ENCODE measurements at places on chromosomes 2 and 18.

DNA sequence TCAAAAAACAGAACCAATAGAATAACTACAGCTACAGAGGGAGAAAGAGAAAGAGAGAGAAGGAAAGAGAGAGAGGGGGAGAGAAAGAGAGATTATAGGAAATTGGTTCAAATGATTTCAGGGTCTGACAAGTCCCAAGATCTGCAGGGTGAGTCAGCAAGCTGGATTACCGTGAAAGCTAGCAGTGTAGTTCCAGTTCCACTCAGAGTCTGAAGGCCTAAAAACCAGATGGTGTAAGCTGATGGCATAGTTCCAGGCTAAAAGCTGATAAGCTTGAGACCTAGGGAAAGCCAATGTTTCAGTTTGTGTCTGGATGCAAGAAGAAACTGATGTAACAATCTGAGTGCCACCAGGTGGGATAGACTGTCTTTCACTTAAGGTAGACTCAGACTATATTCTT is 397.7 kb downstream of the TRIB2 start:
- DNase-seq: no peak

DNA sequence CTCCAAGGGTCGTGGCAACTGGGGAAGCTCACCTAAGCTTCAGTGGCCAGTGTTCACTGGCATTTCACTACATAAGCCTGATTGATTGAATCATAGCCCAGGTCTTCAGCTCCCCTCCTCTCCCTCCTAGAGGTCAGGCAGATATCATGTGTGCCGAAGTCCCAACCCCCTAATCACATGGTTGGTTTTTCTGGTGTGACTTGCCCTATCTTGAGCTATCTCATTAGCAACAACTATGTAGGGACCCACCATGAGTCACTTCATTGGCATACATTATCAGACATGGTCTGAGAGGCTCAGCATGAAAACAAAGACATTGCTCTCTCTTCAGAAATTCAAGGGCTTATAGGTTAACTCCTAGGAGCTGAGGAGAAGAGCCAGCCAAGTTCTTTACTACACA is 76.8 kb downstream of the LYPD1 start:
- no peak for DNase-seq

DNA sequence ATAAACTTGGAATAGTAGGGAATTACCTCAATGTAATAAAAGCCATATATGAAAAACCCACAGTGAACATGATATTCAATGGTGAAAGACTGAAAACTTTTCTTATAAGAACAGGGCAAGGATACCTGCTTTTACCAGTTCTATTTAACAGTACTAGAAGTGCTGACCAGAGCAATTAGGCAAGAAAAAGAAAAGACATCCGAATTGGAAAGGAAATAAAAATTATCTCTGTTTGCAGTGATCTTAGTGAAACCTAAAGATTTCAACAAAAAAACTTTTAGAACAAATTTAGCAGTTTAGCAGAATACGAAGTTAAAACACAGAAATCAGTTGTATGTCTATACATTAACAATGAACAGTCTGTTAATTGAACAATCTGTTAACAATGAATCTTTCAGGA is 69.1 kb downstream of the MIB1 start:
- no peak for DNase-seq

DNA sequence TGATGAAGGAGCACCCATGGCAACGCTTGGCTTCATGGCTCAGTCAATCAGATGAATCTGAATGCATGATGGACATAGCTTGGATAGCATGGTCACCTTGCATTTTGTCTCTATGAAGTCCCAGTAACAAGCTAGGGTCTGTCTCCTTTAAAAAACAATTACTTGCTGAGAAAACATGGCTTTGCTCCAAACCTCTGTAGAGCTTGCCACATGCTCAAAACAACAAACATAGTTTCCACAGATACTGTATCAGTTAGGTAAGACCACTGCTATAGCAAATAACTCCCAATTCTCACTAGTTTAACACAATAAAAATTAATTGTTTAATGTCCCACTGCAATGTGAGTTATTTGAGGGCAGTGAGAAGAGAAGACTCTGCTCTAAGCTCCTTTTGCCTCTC is 401.0 kb downstream of the IRS1 start:
- DNase-seq: no peak

GRCh38 chr2:187869195-187869594 is 315.0 kb upstream of the TFPI start:
- no peak for DNase-seq

DNA sequence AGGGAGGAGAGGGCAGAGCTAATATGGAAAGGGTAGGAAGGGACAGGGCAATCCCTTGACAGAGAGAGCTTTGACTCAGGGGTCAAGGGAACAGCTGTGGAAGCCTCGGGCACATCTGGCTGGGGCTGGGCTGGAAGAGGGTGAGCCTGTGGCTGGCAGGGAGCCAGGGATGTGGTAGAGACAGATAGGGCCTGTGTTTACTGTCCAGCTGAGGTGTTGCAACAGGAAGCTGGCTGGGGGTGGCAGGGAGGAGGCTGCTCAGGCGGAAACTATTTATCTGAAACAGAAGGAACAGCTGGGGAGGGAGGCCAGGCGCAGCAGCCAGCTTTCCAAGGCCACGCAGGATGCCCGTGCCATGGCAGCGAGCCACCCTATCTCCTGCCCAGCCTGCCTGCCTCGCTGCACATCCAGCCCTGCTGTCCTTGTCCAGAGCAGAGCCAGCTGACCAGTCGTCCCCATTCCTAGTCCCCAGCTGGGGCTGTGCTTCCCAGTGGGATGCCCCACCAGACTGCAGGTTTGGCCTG is 264.7 kb downstream of the CYP26B1 start:
- no peak for DNase-seq

- DNase-seq: no peak
These were observed 201.8 kb upstream of the GALNT5 start for GRCh38 chr2:157055660-157056199.

DNA sequence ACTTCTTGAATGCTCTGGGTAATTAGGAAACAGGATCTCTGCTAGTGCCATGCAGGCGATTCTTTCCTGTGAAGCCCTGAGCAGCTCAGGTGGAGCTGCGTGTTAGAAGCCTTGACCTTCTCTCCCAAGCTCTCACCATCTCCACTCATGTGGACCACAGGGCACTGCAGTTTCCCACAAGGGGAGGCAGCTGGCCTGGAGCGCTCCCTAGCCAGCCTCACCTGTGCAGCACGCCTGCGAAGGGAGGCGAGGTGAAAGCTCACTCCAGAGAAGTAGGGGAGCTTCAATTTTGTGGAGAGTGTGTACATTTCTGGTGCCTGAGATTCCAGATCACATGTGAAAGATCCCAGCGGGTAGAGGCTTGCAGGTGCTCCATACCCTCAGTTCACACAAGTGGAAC is 11.1 kb upstream of the HES6 start:
- no peak for DNase-seq

GRCh38 chr2:113784823-113785744 is 28.6 kb upstream of the SLC35F5 start:
- DNase-seq: no peak

DNA sequence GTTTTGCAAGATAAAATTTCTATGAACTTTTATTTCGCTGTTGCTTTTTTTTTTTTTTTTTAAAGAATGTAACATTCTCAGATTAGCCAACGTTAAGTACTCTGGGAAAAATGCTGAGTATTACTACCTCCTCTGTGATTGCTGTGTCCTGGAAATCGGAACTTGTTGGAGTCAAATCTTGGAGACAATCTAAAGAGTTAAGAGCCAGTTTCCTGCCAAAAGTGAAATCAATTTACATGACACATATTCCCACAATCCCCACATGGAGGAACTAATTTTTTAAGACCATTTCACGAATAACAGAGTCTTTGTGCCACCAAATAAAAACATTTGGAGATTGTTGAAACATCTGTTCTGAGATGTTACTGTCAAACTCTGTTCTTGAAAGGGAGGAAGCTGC is 127.8 kb downstream of the MEP1B start:
- DNase-seq: no peak

- DNase-seq: no peak
These were observed 1.3 kb upstream of the TBC1D8 start for GRCh38 chr2:101152272-101153076.

DNA sequence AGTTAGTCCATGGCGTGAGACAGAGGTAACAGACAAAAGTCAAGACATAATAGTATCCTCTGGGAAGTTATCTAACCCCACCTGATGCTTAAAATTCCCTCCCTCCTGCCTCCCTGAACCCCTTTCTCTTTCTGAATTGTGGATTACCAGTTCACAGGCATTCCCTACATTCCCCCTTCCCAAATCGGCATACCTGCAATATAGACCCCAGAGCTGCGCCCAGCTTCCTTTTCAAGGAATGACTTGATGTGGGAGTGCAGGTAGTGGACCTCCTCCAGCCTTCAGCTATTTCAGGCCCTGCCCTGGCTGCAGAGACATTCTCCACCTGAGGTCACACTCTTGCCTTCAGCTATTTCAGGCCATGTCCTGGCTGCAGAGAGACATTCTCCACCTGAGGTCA is 111.1 kb upstream of the KLF7 start:
- no peak for DNase-seq

GRCh38 chr2:79446313-79446712 is 66.5 kb upstream of the CTNNA2 start:
- no peak for DNase-seq

GRCh38 chr2:53460347-53460746 is 307.3 kb upstream of the CHAC2 start:
- DNase-seq: no peak

GRCh38 chr18:44133483-44133882 is 547.2 kb upstream of the SETBP1 start:
- no peak for DNase-seq

- DNase-seq: no peak
These were observed 68.1 kb downstream of the EN1 start for GRCh38 chr2:118779362-118779761.

DNA sequence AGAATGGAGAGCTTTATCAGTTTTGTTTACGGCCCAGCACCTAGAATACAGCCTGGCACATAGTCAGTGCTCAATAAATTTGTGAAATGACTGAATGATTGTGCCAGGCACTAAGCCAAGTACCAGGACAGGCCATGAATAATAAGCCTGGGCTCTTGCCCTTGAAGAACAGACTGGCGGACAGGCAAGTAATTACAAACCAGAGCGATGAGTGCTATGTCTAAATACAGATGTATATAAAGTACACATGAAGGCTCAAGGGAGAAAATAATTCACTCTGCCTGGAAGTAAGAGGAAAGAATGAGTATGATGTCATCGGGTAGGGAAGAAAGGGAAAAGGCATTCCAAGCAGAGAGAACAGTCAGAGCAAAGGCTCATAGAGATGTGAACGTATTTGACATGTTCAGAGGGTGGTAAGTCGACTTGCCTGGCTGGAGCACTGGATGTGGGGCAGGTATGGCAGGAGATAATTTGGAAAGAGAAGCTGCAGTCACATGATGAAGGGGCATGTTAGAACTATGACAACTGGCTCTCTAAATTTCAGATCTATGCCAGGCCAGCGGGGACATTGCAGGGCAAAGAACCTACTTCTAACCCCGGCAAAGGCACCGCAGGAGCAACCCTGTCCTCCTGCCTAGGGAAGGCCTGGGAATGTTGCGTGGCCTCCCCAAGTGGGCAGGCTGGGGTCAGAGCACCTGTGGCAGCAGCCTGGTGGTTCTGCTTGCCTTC is 119.1 kb upstream of the STPG4 start:
- no peak for DNase-seq

- no peak for DNase-seq
These were observed 6.7 kb upstream of the RBM45 start for GRCh38 chr2:178105566-178105965.

- DNase-seq: no peak
These were observed 3.6 kb downstream of the REG3A start for GRCh38 chr2:79155826-79156476.

DNA sequence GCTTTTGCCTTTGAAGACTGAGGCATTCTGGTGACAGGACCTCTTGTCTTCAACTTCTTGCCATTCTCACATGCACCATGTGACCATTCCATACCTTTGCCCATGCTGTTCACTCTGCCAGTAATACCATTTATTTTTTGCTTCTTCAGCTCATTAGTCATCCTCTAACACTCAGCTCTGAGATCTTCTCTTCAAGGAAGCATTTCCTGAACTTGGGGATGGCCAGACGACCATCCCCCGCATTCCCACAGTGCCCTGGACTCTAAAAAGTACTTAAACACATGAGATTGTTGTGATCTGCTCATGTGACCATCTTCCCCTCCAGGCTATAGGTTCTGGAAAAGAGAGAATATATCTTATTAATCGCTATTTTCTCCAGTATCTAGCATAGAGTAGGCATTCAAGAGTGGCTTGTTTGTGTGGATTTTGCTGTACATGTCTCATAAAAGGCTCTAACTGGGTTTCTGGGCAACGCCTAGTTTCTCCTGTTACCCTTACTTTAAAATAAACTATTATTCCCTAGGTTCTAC is 33.9 kb downstream of the PAX3 start:
- DNase-seq: no peak

- no peak for DNase-seq
These were observed 192.6 kb upstream of the TWIST2 start for GRCh38 chr2:238655198-238655860.

DNA sequence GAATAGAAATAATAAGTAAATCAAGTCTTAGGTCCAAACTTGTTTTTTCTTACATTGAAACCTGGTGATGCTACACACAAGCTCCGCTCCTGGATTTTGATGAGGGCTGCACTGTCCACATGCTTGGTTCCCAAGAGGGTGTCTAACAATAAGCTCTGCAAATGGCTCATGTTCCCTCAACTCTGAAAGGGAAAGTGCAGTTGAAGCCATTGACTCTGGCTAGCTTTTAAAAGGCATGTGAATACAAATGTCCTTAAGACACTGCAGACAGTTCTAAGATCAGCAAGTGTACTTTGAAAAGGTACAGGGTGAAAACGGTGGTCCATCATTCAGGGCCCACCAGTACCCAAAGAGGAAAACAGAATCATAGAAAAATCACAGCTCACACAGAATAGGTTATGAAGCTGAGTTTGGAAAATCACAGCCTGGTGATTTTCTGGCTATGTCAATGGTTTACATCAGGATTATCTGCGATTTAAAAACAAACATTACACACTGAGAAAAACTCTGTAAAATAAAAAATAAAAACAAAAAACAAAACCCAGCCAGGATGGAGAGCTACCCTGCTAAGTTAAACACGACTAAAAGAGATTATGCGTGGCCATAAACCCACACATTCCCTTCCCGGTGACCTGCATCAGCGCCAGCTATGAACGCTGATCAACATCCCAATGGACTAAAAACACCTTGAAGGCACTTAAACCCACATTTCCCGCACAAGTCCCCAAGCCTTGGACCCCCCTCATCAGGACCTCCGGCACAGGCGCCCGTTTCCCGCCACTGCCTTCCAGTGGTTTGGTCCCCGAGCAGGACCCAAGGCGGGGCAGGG is 554 bp downstream of the PFN4 start:
- DNase-seq: no peak

DNA sequence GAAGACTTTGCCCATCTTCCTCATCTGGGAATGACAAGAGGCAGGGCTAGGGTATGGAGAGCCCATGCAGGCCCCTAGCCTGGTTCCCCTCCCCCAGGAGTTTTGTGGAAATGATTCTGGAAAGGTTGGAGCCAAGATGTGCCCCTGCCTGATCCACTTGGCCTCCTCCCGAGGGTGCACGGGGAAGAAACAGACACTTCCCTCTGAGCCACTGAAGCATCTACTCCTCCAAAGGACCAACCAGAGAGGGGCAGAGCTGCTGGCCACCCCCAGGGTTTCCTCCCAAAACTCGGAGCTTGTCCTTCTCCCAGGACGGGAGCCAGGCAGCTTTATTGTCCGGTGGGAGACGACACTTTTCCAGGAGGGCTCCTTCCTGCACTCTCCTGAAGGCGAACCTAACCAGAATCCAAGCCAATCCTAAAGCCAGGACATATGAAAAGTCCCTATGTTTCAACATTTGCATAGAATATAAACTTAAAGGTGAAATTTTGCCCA is 149.2 kb upstream of the COPS8 start:
- DNase-seq: no peak
